ENCODE measurements at places on chromosomes 12 and 14. TPM values are rescaled to one million over a fixed set of nuclear protein-coding genes. Genes with fewer than 3 reads are reported as not detected.

The CYP46A1 gene
- polyA plus RNA-seq, result not detected

The LALBA gene
- not detected for polyA plus RNA-seq

The STON2 gene
- polyA plus RNA-seq, result 2.5 TPM

The AICDA gene
- polyA plus RNA-seq, result not detected

- no peak overlapping the region for H3K27ac ChIP-seq
- peaks cover 6% of the 10 kb centered on the region for H3K36me3 ChIP-seq
- H3K4me3 ChIP-seq, result no peak overlapping the region
- H3K4me1 ChIP-seq, result peaks cover 6% of the 10 kb centered on the region
- H3K27me3 ChIP-seq, result no peaks in the 10 kb centered on the region
These were observed 84.1 kb upstream of the TRAF3 start for GRCh38 chr14:102693006-102693755.

- no peak for DNase-seq
- no peaks in the 10 kb centered on the region for H3K36me3 ChIP-seq
- no peaks in the 10 kb centered on the region for H3K27me3 ChIP-seq
- H3K4me3 ChIP-seq, result no peak overlapping the region
- no peaks in the 10 kb centered on the region for H3K4me1 ChIP-seq
- H3K27ac ChIP-seq, result no peak overlapping the region
These were observed 4.0 kb downstream of the KRT5 start for GRCh38 chr12:52515927-52516831.

DNA sequence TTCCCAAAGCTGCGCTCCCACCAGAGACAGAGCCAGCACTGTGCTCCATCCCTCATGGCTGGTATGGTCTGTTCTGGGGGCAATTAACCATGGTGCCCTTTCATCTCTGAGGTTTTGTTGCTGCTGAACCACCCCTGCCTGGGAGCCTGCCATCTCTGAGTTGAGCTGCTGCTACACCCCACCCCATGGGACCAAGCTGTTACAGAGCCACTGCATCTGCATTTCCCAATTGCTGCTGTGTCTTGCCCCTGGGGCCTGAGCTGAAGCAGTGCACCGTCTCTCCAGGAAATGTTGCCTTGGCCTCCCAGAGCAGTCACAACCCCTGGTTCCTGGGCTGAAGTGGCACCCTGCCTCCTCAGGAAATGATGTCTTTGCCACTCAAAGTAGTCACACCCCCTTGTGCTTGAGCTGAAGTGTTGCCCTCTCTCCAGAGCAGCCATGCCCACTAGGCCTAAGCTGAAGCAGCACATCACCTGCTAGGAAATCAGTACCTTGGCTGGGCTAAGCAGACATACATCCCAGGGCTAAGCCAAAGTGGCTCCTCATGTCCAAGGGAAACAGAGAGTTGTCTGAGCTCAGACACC is 140.3 kb downstream of the RERGL start:
- DNase-seq, result no peak
- no peaks in the 10 kb centered on the region for H3K27me3 ChIP-seq
- no peak overlapping the region for H3K27ac ChIP-seq
- H3K4me3 ChIP-seq, result no peak overlapping the region

DNA sequence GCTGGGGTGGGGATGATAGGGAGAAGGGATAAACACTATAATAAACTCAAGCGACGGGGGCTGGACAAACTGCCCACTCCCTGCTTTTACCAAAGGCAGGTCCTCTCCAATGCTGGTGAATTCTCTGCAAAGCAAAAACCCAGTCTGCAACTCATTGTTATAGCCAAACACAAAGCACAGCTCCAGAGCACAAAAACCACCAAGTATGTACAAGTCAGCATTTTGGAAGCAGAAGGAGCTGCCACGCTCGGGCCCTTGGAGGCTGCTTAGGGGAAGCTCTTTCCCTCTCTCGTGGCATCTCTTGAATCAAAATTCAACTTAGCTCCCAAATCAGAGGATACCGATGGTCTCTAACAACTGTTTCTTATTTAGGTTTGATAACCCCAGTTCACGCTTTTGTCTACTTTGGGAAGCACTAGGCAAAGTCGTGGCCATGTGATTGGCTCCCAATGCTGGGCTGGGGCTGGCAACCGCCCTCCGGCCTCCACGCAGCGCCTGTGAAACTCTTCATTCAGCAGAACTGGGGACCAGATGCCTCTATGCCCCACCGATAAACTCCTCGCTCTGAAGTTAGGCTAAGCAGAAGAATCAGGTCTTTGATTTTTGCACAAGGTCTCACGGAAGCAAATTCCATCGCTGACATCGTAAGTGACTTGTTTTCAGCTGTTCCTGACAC is 158.5 kb upstream of the FOXN3 start:
- H3K27ac ChIP-seq, result no peak overlapping the region

DNA sequence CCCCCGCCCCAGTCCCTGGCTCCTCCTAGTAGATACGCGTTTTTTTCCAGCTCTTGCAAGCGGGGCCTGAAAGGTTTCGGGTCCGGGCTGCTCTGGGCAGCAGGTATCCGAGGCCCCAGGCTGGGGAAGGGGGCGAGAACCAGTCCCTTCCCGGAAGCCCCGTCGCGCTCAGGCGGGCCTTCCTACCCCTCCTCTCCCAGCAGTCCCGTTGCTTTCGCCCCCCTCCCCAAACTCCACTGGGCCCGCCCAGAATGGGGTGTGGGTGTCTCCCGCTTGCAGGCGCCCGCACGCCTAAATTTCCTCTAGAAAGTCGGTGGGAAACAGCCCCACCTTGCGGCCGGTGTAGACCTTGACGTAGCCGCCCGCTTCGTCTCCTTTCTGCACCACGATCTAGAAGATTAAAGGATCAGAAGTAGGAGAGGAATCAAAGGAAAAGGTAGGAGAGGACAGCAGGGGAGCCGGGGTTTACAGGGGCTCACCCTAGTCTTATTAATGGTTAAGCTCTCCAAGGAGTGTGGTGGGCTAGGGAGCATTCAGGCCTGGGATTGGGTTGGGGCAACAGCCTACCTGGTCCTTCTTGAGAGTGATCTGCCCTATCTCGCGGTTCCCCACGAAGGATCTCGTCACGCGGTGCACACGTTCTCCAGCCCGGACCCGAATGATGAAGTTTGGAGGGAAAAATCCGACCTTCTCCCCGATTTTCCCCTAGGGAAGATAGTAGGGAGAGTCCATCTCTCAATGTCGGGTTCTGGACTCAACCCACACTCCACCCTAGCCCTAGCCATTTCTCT is 7.3 kb downstream of the STAC3 start:
- peaks cover 36% of the 10 kb centered on the region for H3K27me3 ChIP-seq
- peaks cover 4% of the 10 kb centered on the region for H3K36me3 ChIP-seq
- peaks cover 70% of the 10 kb centered on the region for H3K4me1 ChIP-seq
- peak; percentile 69 for DNase-seq
- H3K27ac ChIP-seq, result no peak overlapping the region

DNA sequence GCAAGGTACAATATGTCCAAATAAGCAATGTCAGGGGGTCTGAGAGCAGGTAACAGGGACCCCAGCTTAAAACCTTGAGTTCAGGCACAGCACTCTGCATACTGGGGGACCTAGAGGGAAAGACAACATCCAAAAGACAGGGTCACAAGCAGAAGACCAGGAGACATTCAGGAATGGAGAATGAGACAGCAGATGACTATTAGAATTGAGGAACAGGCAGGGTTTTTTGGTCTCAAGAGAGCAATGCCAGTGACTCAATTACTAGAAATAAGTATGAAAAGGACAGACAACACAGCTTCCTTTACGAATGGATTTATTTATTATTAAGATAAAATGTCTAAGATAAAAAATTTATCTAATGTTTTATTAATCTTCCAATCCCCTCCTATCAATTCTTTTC is 223.0 kb downstream of the PTPRO start:
- H3K27me3 ChIP-seq, result no peaks in the 10 kb centered on the region
- peaks cover 52% of the 10 kb centered on the region for H3K4me1 ChIP-seq
- peak; percentile 52 for DNase-seq
- peak overlapping the region; percentile 74 for H3K4me3 ChIP-seq
- peak overlapping the region; percentile 81 for H3K27ac ChIP-seq

- no peak overlapping the region for H3K27ac ChIP-seq
- no peaks in the 10 kb centered on the region for H3K27me3 ChIP-seq
- H3K4me3 ChIP-seq, result no peak overlapping the region
These were observed 38.3 kb downstream of the LRCOL1 start for GRCh38 chr12:132572106-132572505.

DNA sequence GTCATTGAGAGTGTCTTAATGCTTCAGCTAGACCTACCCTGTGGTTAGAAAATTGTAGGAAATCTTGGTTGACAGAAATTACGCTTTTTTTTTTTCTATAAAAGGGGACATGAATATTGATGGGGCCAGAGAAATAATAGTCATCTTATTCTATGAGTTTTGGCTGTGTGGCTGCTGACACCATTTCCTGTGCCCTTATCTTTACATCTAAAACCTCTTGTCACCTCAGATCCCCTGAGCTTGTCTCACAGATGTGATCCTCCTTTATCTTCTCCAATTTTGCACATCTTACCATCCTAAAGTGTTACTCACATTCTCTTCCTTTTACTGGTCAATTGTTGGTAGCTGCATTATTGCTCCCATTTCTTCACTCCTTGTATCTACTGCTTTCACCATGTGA is 36.1 kb downstream of the ASCL1 start:
- H3K4me3 ChIP-seq, result no peak overlapping the region
- DNase-seq, result no peak
- no peak overlapping the region for H3K27ac ChIP-seq
- no peaks in the 10 kb centered on the region for H3K36me3 ChIP-seq

DNA sequence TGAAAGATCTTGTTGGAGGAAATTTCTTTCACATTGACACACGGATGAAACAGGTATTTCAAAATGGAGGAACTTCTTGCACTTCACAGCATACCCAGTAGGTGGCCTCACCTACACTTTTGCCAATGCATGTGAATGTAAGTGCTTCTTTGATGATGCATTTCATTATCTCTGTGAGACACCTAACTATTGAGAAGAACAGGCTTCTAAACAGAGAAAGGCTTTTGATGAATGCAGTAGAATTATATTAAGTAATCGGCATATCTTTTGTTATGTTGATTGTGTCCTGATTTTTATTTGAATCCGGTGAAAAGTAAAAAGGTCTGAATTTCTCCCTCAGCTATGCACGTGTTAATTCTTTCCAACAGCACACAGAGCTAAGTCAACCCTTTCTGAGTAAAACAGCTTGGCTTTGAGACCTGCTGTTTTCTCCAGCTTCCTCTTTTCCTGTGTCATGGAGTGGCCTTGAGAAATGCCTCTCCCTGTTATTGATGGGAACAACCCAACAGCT is 399.0 kb downstream of the NAV3 start:
- no peak overlapping the region for H3K4me3 ChIP-seq
- H3K36me3 ChIP-seq, result no peaks in the 10 kb centered on the region
- no peaks in the 10 kb centered on the region for H3K4me1 ChIP-seq
- no peak overlapping the region for H3K27ac ChIP-seq
- no peak for DNase-seq
- no peaks in the 10 kb centered on the region for H3K27me3 ChIP-seq

DNA sequence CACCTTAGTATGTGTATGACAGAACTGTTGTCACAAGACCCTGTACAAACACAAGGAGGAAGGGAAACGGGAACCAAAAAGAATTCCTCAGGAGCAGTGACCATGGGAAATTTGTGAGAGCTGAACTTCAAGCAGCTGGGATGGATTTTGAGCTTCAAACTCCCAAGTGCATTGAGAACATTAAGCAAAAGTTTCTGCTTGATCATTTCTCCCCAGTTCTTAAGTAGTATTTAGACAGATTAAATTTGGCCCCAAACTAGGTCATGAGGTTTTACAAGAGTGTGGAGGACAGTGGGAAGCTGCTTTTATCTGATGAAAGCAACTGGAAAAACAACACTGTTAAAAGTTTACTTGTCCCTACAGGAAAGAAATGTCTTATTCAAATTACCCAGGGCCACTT is 206.0 kb upstream of the DCN start:
- no peak overlapping the region for H3K27ac ChIP-seq
- no peaks in the 10 kb centered on the region for H3K27me3 ChIP-seq
- H3K4me3 ChIP-seq, result no peak overlapping the region
- H3K4me1 ChIP-seq, result no peaks in the 10 kb centered on the region

DNA sequence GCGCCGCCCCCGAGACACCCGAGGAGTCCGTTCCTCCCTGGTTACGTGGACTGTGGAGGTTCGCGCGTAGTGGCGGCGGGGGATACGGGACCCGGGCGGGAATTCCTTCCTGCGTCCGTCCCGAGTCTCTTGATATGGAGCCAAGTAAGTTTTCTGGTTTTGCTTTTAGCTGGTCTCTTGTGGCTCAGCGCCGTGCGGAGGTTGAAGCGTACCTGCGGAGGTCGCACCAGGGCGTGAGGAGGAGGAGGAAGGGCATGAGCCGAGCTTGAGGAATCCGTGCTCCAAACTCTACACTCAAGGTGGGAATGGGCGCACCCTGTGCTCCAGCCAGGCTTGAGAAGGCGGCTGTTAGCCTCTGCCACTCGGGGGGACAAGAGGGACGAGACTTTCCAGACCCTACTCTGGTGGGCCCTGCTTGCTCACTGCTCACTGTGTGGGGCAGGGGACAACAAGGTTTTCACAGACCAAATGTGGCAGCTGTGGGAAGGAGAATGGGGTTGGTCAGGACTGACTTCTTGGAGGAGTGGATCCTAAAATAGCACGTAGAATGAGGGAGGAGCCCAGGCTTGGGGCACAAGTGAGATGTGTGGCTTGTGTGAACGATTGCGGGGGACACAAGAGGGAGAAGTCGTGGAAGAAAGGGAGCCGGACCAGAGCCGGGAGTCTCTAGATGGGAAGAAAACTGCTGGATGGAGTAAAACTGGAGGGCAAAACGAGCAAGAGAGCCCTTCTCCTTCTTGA is 577 bp downstream of the ATG101 start:
- H3K27ac ChIP-seq, result peak overlapping the region; percentile 92
- peaks cover 21% of the 10 kb centered on the region for H3K4me1 ChIP-seq
- H3K4me3 ChIP-seq, result peak overlapping the region; percentile 63

DNA sequence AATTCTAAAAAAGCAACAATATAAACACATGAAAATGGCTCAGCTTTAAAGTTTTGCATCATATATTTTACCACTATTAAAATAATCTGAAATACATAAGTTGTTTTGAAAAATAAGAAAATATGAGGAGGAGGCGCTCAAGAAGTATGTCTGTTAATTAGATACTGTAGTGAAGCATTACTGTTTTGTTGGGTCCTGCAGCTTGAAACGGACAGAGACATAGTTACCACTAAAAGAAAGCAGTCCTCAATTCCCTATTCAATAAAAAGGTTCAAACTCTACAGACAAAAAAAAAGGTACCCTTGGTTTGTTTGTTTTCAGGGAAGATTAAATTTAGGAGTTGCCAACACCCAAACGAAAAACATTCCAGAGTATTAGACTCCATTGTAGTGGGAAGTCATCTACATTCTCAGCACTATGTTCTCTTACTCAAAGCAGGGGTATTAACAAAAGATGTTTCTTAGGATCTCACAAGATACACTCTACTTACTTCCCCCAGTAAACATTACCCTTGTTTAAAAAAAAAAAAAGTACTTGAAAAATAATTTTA is 3.0 kb downstream of the PAWR start:
- H3K27ac ChIP-seq, result no peak overlapping the region

GRCh38 chr14:98195256-98195655 is 1076.7 kb downstream of the BCL11B start:
- H3K36me3 ChIP-seq, result no peaks in the 10 kb centered on the region
- H3K4me1 ChIP-seq, result no peaks in the 10 kb centered on the region
- H3K27me3 ChIP-seq, result no peaks in the 10 kb centered on the region
- H3K4me3 ChIP-seq, result no peak overlapping the region
- H3K27ac ChIP-seq, result no peak overlapping the region
- no peak for DNase-seq

GRCh38 chr14:22900081-22900799 is 17.2 kb downstream of the REM2 start:
- peak; percentile 45 for DNase-seq
- no peaks in the 10 kb centered on the region for H3K27me3 ChIP-seq
- no peak overlapping the region for H3K4me3 ChIP-seq
- no peak overlapping the region for H3K27ac ChIP-seq
- H3K4me1 ChIP-seq, result no peaks in the 10 kb centered on the region
